IMR-90 (cell line): ENCODE measurements at places on chromosomes 3 and 15. TPM values are rescaled to one million over a fixed set of nuclear protein-coding genes. Genes with fewer than 3 reads are reported as not detected.

GRCh38 chr15:86162172-86162591 lies 82.5 kb downstream of the AGBL1 start:
- no peak for DNase-seq

DNA sequence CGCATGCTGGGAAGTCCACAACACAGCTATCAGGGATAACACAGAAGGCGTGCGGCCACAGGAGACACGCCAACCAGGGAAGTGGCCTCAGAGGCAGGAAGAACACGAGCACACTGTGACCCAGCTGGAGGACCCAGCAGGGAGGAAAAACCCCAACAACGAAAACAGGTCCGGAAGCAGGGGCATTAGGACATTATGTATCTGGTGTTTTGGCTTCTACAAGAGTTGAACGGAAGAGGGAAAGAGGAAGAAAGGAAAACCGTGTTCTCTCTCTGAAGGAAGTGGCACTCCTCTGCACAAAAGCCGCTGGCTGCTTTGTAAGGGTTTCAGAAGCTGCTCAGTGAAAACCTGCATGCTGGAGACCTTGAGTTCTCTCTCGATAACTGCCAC lies 61.8 kb downstream of the HACD2 start:
- DNase-seq: no peak

DNA sequence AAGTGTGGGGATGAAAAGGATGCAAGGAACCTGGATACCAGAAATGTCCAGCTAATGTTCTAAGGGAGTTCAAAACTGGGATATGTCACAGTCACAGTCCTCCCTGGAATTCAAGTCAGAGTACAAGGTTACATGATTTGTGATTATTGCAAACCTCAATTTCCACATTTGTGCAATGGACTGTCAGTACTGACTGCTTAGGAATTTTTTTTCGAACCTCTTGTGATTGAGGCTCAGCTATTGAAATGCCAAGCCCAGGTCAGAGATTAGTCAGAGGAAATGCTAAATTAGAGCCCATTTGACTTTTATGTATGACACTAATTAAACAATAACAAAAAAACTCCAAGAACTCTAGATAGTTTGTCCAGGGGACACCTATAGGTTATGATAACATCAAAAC lies 210.2 kb downstream of the THSD4 start:
- DNase-seq: peak; percentile 55

- DNase-seq: no peak
Measured at GRCh38 chr15:69143756-69144436, 16.5 kb upstream of the GLCE start.

- DNase-seq: no peak
Measured at GRCh38 chr3:11240496-11240895, 31.7 kb upstream of the ATG7 start.

DNA sequence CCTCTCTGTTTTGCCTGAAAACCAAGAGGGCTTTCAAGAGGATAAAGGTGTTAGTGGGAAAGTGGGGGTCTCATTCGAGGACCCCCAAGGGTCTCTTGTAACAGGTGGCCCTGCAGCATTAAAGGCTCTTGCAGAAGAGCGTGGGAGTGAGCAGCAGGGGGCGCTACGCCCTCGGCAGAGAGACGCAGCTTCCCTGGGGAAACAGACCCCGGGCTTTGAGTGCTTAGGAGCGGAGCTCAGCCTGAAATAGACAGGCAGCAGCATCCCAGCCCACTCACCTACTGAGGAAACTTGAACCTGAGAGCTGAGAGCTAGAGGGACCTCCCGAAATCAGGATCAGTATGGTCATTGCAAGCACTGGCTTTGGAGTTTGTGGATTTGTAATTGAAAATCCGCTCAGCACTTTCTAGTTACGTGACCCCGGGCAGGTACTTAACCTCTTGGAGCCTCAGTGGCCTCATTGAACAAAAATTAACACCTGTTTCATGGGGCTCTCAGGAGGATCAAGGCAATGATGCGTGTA lies 25.7 kb downstream of the RPLP1 start:
- DNase-seq: peak; percentile 44

- no peak for DNase-seq
Measured at GRCh38 chr3:37832480-37832879, 29.2 kb upstream of the CTDSPL start.

DNA sequence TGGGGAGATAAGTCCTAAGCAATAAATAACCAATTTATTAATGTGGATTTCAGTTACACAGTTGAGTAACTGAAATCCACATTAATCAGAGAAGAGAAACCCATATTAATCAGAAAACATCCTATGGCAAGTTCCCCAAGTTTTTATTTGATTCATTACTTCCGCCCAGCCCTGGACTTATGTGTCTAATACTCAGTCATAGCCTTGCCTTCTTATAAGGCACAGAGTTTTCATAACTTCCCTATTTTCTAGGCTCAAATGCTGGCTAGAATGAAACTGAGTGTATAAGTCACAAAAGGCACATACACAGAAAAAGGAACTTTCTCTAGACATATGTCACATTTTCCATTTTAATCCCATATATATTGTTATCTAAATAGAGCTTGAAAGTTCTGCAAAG lies 28.8 kb downstream of the CD47 start:
- no peak for DNase-seq

DNA sequence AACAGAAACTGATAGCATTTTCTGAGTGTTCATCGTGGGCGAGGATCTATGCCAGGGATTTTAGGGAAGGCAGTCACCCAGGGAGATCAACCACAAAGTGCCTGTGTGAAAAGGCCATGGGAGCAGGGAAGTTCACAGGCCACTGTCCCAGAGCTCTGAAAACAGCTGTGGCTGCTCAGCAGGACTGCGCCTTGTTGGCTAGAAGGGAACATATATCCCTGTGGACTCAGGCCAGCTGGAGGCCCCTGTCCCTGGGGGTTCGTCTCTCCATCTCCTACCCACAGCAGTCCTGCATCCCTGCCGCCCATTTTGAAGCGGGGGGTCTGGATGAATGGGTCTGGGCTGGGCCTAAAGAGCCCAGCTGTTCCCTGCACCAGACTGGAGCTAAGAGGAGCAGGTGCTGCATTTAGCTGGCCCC lies 27.8 kb downstream of the PPCDC start:
- no peak for DNase-seq

- DNase-seq: no peak
Measured at GRCh38 chr15:85974348-85974705, 105.3 kb upstream of the AGBL1 start.

- peak; percentile 40 for DNase-seq
Measured at GRCh38 chr3:128993461-128994172, at the start of gene CFAP92. Gene CFAP92 (minus strand): TSS chr3:128994076. CDS start chr3:128993304, 772 bp downstream.

DNA sequence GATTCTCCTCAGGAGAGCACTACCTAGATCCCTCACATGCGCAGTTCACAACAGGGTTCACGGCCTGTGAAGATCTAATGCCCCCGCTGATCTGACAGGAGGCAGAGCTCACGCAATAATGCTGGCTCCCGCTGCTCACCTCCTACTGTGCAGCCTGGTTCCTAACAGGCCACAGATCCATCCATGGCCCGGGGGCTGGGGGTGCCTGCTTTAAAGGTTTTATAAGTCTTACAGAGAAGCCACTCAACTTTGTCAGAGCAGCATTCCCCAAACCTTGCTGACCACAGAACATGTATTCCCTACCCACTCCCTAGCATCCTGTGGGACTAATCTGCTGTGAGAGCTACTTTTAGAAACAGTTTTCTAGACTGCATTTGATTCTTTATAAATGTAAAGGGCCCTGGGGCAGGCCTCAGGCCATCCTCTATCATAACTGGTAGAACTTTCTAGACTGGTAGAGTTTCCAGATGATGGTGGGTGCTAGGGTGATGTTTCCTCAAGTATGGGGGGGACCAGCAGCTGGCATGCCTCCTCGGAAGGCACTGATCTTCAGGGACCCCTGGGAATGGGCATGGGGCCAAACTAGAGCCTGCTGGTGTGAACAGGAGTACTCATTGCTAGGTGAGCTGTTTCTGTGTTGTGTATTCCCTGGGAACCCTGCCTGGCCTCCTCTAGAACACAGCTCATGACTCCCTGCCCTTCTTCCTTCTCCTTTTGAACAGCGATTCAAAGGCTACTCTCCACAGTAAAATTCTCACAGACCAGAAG lies 25.7 kb upstream of the RAD18 start:
- no peak for DNase-seq

- DNase-seq: peak; percentile 64
Measured at GRCh38 chr3:10356461-10356981, 35.6 kb upstream of the SEC13 start.

- no peak for DNase-seq
Measured at GRCh38 chr3:118641608-118642007, 393.0 kb downstream of the IGSF11 start.

DNA sequence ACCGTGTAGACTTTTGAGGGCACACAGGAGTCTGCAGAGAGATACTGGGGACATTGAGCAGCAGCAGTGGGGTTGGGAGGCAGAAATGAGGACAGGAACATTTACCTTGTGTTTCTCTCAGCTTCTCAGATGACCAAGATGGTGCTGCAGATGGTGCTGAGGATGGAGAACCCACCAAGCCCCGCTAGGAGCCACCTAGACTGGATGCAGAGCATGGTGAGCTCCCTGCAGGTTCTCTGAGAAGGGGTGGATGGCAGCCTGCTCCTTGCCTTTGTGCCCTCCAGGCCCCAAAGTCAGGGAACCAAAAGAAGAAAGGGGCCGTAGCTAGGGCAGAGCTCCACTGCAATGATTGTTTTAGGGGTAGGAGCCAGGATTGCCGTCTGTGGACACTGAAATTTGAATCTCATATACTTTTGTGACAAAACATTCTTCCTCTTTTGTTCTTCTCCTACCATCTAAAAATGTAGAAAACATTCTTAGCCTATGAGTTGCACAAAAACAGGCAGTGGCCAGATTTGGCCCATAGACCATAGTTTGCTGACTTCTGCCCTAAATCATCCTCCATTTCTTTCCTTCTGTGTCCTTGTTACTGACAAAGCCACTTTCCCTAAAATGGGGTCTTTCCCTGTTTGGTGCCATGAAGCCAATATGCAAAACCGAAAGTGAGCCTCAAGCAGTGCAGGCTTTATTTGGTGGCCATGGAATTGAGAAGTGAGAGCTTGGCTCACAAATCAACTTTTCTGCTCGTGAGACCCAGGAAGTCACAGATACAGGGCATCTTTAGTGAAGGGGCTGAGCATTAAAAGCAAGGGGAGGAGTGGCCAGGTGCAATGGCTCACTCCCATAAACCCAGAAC lies 11.9 kb upstream of the MUC20 start:
- DNase-seq: no peak

DNA sequence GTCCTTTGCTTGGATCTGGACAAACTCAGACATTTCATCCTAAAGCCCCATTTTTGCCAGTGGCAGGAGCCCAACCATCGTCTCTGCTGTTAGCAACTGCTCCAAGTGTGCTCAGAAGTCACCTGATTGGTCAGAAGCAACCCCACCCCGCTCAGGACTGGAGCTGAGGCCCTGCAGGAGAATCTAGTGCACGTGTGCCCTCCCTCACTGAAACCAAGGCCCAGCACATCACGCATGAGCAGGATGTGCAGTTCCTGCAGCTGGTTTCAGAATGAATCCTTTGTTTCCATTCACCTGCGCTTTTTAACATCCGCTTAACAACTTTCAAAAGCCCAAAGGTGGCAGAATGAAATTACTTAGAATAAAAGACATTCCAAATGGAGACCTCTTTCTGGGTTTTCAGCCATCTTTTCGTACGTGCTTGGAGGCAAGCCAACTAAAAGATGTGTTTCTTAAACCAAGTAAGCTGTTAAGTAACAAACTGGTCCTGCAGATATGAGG lies 81.2 kb downstream of the SRGAP3 start:
- DNase-seq: no peak

DNA sequence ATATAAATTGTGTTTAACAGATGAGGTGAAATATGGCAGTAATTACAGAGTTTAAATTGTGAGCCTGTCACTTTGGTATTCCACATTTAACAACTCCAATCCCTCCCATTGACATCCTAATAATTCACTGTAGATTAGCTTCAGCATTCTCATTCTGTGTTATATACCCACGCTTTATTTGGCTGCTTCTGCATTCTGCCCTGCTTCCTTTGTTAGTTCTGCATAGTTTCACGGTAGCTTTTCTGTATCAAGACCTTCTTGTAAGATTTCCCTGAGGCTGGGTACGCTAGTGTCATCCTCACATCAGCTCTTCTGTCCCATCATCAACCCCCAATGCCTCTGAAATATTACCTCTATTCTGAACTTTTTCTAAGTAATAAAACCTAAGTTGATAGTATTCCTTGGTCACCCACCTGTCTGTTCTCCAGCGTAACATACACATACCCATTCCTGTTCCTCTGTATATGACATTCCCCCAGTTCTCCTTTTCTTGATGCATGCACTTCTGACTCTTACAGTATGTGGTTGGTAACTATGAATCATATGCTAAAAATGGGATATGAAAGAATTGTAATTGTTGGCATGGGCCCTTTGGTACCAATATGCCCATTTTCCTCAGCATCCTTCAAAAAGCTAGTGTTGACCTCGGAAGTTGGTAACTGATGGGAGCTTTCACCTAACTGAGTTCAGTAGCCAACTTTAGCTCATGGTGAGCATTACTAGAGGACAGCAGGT lies 171.2 kb downstream of the KLHL25 start:
- DNase-seq: peak; percentile 61

- no peak for DNase-seq
Measured at GRCh38 chr3:21747966-21748555, 2.9 kb downstream of the ZNF385D start.

STAB1 gene
- not detected in 2 replicates for total RNA-seq

CHST13 gene
- not detected in 2 replicates for total RNA-seq

CCDC80 gene
- 387 and 406 TPM in 2 replicates for total RNA-seq

PTX3 gene
- total RNA-seq: 96.7 and 97.9 TPM in 2 replicates

KBTBD12 gene
- not detected in 2 replicates for total RNA-seq

STRIT1 gene
- not detected in 2 replicates for total RNA-seq

CKMT1A gene
- total RNA-seq: not detected in 2 replicates

UBE3A gene
- total RNA-seq: 53.2 and 69.7 TPM in 2 replicates

TMF1 gene
- 39.1 and 57.5 TPM in 2 replicates for total RNA-seq

C3orf70 gene
- 1.8 and 2.8 TPM in 2 replicates for total RNA-seq
